ENCODE measurements at places on chromosomes 7 and 10.
A peak's percentile ranks its signal among the peaks of the same experiment; 100 is the strongest.

- DNase-seq: peak; percentile 37
These were observed 71.1 kb downstream of the INPP5A start for GRCh38 chr10:132608511-132609195.

GRCh38 chr7:132504852-132505251, 71.4 kb downstream of the PLXNA4 start:
- no peak for DNase-seq

DNA sequence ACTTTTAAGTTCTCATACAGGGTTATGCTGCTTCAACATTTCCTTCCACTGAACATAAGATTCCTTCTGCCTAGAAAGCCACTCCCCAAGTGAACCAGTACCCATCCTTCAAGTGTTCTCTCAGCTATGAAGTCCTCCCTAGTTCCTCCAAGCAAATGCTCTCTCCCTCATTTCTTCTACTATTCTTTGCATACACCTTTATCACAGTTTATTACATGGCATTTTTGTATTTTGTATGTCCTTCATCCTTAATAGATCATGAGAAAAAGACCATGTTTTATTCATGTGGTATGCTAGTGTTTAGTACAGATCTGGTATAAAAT, 1.9 kb downstream of the SYPL1 start:
- DNase-seq: no peak

DNA sequence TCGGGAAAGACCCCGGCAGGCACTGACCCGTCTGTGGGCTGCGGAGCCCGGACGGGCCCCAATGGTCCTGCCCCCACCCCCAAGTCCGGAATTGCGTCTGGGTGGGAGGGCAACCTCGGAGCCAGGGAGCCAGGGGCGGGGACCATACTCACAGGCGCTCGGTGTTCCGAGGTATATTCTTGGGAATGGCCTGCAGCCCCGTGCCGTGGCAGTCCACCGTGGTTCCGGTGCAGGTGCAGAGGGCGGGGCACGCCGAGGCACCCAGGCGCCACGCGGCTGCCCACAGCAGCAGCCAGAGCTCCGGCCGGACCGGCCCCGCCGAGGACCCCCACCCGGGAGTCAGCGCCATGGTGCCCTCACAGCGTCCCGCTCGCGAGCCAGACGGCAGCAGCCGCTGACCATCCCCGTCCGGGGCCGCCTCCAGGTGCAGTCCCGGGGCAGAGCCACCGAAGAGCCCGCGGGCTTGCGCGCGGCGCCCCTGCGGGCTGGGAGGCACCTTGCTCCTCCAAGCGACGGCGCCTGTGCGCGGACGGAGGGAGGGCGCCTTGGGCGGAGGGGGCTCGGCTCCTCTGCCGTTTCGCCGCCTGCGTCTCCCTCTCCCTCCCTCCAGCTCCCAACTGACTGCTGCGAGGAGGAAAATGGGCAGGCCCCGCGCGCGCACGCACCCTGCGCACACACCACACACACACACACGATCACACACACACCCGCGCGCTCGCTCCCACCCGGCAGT, at the start of gene SLIT1:
SLIT1 (minus strand) TSS at position 634 of the 733 bp plus-strand sequence; CDS start at position 349, 285 bp downstream.
- DNase-seq: no peak

DNA sequence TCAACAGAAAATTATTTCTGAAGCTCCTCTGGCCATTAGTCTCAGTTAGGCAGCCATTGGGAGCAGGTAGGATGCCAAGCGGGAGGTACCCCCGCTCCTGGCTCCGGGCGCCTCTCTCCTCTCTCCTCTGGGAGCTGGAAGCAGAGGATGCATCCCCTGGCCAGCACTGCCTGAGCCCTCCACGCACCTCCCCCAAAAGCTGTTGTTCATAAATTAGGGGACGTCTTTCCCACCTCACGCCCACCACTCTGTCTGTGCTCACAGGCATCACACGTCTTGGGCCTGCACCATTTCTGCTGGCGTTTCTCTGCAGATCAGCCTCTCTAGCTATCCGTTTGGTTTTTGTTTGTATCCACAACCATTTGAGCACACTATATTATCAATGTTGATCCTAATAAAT, 609.0 kb upstream of the FOXK1 start:
- DNase-seq: no peak

DNA sequence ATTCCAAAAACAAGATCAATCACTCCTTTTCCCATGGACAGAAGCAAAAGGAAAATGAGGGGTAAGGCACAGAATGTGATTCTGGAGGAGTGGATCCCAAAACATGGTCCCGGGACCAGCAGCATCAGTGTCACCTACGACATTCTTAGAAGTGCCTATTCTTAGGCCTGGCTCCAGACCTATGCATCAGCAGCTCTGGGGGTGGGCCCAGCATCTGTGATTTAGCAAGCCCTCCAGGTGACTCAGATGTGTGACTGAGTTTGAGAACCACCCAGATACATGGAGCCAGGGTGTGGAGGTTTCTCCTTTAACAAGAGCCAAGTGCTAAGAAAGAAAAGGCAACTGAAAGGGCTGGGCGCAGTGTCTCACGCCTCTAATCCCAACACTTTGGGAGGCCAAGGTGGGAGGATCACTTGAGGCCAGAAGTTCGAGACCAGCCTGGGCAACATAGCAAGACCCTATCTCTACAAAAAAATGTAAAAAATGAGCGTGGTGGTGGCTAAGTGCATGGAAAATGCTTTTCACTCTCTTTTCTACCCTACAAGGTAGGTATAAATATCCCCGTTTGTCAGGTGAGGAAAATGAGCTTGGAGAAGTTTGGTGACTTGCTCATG, 17.1 kb upstream of the ARPC1A start:
- DNase-seq: no peak

DNA sequence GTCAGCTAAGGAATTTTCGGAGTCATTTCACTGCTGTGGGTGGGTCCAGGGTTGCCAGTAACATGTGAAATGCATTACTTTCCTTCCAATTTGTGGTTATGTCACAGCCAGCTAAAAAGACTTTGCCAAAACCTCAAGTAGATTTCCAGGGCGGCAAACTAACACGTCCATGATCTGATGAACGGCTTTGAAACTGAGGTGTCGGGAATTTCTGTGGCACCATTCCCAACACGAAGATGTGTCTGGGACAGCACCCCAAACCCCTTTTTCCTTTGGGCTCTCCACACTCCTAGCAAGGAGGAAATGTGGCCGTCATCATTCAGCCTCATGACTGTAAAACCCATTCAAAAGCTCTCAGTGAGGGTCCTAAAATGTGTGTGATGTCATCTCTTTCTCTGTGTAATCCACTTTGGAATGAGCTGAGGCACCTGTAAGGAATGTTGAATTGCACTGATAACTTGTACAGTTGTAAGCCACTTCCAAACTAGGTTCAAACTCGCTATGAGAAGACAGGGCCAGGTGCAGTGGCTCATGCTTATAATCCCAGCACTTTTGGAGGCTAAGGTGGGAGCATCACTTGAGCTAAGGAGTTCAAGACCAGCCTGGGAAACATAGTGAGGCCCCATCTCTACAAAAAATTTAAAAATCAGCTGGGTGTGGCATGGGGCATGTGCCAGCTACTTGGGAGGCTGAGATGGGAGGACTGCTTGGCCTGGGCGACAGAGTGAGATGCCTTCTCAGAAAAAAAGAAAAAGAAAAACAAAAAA, 146.1 kb upstream of the FRMD4A start:
- DNase-seq: no peak

DNA sequence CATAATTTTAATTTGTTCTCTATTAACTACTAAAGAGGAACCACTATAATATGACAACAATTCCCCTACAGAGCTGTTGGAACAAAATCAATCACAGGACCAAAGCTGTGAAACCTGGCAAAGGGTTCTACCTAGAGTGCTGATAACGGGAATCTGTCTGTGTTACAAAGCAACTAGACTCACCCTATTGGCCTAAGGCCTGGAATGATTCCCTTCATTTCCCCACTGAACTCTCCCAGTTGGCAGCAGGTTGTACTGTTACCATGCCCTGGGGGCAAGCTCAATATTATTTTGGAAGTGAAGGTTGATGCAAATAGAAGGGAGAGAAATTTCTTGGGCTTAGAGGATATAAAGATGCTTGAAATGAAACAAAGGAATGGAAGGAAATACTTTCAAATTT, 81.8 kb downstream of the SEMA3A start:
- DNase-seq: no peak

DNA sequence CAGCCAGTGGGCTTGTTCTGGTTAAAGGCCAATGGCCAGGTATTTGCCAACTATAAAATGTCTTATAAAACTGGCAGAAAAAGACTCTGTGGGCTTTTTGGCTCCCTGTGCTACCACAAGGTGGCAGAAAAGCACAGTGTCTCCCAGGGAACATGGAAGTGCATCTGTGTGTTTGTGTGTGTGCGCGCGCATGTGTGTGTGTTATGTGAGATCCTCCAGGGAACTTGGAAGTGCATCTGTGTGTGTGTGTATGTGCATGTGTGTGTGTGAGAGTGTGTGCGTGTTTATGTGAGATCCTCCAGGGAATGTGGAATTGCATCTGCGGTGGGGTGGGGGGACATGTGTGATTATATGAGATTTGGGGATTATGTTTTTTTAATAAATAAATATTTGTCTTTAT, 30.2 kb upstream of the ABI1 start:
- no peak for DNase-seq

- no peak for DNase-seq
These were observed 131.3 kb downstream of the AKR1D1 start for GRCh38 chr7:138207555-138207971.

DNA sequence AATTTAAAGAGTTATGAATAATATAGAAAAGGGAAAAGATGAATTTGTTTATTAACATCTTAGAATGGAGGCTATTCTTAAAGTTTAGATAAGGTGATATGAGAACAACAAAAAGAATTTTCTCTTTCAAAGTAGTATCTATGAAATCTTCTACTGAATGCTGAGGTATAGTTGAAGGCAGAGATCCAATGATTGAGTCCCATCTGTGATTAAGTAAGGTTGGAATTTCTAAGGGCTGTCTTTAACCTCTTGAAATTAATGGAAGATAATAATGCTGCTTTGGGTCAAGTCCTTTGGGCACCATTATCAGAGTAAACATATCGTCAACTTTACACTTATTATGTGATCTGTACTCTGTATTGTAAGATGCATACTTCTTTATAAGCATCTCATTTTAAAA, 307.9 kb downstream of the PRKG1 start:
- no peak for DNase-seq

GRCh38 chr10:123886292-123886691, 5.3 kb downstream of the CPXM2 start:
- no peak for DNase-seq

DNA sequence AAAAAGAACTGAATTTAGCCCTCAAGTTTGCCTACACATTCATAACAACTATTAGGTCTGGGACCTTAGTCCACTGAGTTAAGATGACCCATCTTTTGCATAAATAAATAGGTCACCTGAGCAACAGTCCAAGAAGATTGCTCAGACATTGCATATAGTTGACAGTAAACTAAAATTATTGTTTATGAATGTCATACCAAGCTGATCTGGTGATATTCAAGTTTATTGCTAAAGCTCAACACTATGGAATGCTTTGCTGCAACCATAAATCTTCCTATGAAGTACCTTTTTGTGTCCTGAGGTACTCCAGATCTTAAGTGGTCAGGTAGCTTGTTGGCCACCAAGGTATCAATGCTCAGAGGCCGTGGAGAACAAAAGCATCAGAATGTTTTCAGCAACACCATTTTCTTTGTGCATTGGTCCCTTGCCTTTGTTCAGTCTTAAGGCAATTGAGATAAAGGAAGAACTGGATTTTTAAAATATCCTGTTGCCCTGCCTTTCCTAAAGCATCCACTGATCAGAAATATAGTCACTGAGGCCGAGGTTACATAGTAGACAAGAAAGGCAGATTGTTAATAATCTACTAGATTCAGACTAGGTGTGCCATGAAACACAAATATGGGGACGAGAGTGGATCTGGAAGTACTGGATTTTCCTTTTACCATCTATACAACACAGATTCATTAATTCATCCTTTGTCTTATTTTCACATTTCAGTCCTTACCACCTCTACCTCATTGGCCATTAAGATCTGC, 321.3 kb downstream of the PTEN start:
- DNase-seq: no peak

DNA sequence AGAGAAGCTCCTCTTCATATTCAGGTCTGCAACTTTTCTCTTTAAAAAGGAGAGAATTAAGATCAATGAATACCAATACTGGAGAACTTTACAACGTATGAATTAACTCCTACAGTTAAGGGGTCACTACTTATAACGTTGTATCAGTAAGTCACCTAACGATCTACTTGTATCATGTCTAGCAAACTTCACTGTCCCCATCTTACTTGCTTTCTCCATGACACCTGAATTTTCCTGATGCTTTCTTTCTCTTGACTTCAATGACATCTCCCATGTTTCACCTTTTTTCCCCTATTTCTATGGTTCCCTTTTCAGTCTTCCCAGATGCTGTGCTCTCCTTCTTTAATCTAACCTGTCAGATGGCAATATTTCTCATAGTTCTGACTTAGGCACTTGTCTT, 19.6 kb downstream of the NAMPT start:
- no peak for DNase-seq

- DNase-seq: no peak
These were observed 10.5 kb upstream of the DEPP1 start for GRCh38 chr10:44988957-44989585.

DNA sequence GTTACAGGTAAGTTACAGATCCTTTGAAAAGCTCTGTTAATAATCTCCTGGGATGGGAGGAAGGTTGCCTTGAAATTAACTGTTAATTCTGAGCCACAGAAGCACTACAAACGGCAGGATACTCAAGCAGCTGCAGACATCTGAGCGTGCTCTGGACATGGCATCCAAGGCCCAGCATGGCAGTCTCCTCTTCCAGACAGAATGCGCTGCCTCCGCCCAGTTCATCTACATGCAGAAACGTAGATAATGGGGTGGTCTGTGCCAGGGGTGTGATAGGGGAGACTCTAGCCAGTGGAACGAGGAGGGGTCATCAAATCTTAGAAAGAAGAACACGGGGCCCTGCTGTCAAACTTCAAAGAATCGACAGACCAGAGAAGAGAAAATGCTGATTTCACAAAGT, 13.8 kb downstream of the VIPR2 start:
- no peak for DNase-seq

DNA sequence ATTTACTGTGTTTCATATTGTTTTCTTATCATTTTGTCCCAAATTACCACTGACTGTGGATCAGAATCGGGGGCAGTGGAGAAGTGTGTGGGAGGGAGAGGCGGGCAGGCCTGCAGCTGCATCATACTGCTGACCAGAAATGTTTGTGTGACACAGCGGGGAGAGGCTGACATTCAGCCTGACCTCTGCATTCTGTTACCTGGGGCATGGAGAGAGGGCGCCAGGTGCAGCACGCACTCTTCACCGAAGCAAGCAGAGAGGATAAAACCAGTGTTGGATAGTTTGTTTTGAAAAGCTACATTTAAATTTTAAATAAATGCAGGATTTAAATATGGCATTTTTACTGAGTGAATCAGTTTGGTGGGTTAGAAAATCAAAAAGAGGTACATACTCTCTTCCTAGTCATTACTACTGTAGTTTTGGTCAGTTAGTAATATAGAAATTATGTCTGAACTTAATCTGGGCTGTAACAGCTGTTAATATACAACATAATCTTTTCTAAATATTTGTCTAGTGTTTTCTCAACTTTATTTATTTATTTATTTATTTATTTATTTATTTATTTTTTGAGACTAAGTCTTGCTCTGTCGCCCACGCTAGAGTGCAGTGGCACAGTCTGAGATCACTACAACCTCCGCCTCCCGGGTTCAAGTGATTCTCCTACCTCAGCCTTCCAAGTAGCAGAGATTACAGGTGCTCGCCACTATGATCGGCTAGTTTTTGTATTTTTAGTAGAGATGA, 8.8 kb upstream of the STMP1 start:
- no peak for DNase-seq
